Left renal pelvis (tissue), 4 donors: ENCODE measurements at places on chromosomes 12 and 14. TPM values are rescaled to one million over a fixed set of nuclear protein-coding genes. Genes with fewer than 3 reads are reported as not detected.

- DNase-seq, result no peak
These were observed 66.8 kb upstream of the CFL2 start for GRCh38 chr14:34781242-34781641.

DNA sequence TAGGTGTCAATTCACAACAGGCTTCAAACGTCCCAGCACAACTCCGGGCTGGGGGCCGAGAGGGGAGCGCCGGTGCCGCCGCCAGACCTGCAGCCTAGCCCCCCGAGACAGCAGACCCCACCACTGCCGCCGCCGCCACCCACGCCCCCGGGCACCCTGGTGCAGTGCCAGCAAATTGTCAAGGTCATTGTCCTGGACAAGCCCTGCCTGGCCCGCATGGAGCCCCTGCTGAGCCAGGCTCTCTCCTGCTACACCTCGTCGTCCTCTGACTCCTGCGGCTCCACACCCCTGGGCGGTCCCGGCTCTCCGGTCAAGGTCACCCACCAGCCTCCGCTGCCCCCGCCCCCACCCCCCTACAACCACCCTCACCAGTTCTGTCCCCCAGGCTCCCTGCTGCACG lies 39.4 kb downstream of the SLC6A12 start:
- no peak for DNase-seq

KRT81 gene
- not detected for polyA plus RNA-seq

DNA sequence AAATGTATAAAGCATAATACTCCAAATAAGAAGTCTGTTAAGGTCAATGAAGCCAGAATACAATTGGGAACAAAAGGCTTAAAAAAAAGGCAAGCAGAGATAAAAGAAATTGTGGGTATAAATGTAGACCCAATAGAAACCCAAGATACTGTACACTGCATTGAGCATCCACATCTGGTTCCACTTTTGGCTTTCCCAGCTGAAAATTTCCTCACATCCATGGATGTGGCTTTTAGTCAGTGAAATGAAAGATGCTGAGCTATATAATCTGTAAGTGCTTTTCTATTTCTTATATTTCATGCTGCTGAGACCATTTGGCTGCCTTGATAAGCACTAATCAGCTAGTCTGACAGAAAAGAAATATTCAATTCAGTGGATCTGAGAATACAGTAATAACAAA lies 83.5 kb downstream of the PTPRR start:
- no peak for DNase-seq

DNA sequence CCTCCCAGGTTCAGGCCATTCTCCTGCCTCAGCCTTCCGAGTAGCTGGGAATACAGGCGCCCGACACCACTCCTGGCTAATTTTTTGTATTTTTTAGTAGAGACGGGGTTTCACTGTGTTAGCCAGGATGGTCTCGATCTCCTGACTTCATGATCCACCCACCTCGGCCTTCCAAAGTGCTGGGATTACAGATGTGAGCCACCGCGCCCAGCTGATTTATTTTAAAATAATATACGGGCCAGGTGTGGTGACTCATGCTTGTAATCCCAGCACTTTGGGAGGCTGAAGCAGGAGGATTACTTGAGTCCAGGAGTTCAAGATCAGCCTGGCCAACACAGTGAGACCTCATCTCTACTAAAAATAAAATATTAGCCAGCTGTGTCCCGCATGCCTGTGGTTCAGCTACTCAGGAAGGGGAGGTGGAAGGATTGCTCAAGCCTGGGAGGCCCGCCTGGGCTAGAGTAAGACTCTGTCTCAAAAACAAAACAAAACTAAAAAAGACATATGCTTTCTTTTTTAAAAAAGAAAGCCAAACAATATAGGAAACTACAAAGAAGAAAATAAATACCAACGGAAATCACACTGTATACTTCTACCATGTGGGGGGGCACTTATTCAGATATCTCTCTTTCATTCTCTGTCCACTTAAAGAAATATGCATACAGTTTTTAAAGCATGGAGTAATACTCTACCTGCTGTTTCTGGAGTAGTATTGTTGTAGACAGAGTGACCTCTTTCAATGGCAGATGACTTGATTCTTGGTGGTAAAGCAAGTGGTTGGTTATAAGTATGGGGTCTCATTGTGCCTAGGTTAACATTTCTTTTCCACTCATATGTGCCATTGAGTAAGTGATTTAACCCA lies 930 bp upstream of the MIA2 start:
- DNase-seq, result no peak

GRCh38 chr12:92055877-92056276 lies 89.8 kb downstream of the BTG1 start:
- no peak for DNase-seq

DNA sequence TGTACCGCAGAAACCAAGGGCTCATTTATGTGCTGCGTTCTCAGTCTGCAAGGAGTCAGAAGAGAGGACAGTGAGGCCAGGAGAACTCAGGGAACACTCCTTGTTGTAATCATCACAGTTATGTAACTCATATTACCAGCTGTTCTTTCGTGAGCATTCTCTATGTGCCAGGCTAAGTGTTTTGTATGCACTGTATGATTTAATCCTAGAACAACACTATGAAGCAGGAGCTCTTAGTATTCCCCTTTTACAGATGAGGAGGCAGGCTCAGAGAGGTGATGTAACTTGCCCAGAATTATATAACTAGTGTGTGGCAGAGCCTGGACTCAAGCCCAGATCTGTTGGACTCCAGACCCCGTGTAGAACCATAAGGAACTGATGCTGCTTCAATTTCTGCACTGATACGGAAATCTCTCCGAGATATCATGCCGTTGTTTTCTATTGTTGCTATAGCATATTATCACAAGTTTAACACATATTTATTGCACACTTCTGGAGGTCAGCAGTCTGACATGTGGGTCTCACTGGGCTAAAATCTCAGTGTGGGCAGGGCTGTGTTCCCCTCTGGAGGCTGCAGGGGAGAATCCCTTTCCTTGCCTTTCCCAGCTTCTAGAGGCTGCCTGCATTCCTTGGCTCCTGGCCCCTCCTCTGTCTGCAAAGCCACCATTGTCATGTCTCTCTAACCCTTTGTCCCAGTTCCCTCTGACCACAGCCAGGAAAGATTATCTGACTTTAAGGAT lies 16.3 kb upstream of the CD9 start:
- DNase-seq, result no peak

DNA sequence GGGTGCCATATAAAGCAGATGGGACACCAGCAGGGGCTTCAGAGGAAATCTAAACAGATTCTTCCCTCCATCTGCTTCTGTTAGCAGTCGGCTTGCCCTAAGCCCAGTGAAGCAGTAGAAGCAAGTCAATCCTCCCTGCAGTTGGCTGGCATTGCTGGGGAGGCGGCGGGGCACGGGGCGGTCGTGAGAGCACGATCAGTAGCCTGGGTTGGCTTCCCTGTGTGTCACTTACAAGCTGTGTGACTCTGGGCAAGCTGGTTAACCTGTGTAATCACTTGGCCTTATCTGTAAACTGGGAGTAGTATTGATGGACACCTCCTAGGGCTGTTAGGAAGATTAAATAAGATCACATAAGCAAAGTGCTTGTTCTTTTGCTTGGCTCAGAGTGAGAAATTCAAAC lies 19.4 kb downstream of the MYRFL start:
- DNase-seq, result no peak

DNA sequence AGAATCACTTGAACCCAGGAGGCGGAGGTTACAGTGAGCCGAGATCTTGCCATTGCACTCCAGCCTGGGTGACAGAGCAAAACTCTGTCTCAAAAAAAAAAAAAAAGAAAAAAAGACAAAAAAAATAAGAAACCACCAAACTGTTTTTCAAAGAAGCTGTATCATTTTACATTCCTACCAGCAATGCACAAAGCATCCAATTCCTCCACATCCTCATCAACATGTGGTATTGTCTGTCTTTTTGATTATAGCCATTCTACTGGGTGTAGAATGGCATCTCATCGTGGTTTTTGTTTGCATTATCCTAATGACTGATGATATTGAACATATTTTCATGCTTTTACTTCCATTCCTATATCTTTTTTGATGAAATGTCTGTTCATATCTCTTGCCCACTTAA lies 36.2 kb upstream of the GNG2 start:
- no peak for DNase-seq

DNA sequence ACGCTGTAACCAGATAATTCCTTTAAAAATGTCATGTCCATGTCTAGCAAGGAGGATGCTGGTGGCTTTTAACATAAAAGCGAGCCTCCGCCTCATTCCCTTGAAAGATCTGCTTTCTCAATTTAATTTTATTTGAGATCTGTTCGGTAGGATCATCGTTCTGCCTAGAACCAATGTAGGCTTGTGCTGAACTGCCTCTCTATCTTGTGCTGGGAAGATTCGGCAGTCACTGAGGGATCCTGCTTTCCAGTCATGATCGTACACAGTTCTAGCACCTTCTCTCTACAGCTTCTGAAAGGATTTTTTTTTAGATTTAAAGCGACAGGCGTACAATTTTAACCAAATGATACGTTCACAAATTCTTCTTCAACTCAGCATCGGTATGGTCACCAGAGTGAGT lies 54.3 kb downstream of the PEBP1 start:
- peak; percentile 18 for DNase-seq

GRCh38 chr12:39502726-39503125 lies 59.8 kb upstream of the KIF21A start:
- DNase-seq, result no peak

- DNase-seq, result no peak
These were observed 657.8 kb downstream of the GALC start for GRCh38 chr14:87334997-87335685.

ALKBH1 gene
- 16.2 TPM for polyA plus RNA-seq

DNA sequence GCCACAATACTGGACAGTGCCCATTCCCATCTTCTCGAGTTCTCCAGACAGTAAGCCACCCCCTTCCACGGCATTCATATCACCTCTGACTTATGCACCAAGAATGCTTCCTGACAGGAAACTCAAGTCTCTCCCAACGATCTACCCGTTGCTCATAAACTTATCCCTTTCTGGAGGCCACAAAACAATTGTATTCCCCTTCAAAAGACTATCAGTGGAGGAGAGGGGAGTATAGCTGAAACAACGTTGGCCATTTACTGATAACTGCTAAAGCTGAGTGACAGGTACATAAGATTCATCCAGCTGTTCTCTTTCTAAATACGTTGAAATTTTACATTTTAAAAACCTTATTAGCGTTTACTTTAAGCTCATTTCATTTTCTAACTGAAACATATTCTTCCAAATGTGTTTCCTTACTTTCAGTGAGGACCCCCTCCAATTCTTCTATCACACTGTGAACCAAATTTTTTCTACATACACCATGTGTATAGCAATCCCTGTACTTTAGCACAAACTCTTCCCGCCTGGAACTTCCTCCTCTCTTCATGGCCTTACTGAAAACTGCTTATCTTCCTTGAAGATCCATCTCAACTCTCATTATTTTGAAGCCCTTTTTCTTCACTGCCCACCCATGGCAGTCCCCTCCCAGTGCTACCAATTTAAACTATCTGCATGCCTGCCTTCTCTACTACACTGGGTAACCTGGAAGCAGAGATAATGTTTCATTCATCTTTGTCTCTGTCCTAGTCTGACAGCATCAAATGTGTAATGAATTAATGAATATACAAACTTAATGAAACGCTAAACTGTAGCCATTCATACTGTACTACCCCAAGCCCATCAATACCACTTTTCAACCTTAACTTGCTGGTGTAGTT lies 28.8 kb downstream of the ATXN2 start:
- DNase-seq, result no peak

ADCY6 gene
- polyA plus RNA-seq, result 87.0 TPM

DNA sequence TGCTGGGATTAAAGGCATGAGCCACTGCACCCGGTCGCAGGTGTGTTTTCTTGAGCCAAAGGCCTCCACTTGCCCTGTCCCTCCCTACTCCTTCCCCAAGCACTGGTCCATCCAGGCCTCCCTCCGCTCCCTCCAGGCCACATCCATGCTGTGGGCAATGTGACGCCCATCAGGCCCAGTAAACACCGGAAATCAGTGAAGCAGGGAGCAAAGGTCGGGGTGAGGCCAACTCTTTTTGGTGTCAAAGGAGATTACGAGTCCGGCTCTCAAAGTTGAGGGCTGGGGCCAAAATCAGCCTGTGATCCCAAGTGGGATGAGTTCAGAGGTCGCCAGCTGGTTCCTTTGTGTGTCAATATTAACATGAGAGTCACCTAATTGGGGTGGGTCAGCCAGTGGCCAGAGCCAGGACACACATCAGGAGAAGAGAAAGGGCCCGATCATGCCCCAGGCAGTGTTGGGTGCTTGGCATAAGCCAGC lies 195.7 kb downstream of the RBM19 start:
- no peak for DNase-seq

DNA sequence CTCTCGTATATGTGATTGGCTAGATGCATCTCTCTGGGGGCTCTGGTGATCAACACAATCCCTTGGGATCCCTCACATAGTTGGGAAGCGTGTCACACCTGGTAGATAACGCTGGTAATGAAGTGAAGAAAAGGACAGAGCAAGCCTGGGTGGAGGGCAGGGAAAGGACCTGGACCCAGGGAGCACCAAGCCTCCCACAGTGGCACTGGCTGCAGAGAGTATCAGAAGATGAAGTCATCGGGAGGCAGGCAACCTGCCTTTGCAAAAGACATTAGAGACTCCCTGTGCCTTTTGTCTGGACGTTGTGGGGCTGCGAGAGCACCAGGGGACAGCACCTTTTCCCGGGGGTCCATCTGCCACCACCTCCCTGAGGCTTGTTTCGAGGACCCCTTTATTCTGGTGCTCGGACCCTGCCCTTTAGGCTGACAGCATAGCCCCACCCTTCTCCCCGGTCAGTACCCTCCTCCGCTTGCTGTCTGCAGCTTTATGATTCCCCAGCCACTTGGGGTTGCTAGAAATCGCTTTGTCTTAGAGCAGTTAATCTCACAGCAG lies 116.4 kb downstream of the EML1 start:
- no peak for DNase-seq

DNA sequence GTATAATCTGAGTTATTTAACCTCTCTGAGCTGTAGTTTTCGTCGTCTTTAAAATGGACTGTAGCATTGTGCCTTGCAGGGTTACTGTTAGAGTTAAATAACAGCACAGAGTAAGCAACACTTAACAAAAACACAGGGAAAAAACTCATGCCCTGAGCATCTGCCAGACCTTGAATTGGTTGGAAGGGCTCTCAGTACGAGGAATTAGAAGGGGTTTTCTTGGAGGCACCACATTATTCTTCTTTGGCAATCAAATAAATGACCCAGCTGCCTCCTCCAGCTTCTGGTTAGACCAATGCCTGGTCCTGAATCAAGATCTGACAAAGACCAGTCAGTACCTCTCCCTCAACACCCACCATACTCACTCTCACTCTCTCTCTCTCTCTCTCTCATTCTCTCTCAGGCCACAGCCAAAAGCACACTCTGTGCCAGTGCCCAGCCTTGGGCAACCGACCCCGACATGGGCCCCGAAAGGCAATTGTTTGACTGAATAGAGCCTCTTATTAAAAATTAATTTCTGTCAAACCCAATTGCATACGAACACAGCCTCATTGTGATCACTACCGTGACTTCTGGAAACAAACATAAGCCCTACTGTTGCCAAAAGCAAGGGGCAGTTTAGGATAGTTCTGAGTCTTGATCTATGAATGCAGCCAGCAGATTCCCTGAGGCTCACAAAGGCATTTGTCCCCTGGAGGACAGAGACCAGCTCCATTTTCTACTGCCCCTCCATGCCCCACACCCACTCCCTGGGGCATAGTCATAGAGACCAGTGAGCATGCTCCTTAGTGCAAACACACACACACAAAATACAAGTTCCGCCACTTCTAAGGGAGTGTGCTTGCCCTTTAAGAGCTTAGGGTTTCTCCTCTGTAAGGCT lies 23.9 kb downstream of the DUSP6 start:
- DNase-seq, result no peak
